ENCODE measurements at places on chromosomes 7 and 10. TPM values are rescaled to one million over a fixed set of nuclear protein-coding genes. Genes with fewer than 3 reads are reported as not detected.

The CALHM3 gene
- not detected for total RNA-seq

GRCh38 chr10:74418285-74418872 is 267.4 kb downstream of the ADK start:
- no peak for DNase-seq

GRCh38 chr7:154774303-154774969 is 228.5 kb downstream of the PAXIP1 start:
- no peak for DNase-seq

The RASSF4 gene
- total RNA-seq: 0.63 TPM

GRCh38 chr7:24334012-24334411 is 50.0 kb downstream of the NPY start:
- no peak for DNase-seq

DNA sequence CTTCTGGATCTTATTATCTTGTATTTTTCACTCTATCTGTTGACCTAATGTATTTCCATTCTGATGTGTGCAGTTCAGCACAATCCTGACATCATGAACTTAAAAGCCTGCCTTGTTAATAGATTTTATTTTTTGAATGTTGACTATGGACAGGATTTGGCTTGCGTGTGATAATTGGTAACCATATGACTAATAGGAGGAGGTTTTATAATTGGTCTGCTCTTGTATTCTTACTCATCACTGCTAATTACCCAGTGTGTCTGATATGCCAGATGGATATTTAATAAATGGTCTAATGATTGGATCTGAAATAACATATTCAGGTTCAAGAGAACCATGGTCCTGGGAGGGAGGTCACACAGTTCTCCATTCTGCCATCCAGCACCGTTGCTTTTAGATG is 45.9 kb downstream of the MTURN start:
- no peak for DNase-seq

DNA sequence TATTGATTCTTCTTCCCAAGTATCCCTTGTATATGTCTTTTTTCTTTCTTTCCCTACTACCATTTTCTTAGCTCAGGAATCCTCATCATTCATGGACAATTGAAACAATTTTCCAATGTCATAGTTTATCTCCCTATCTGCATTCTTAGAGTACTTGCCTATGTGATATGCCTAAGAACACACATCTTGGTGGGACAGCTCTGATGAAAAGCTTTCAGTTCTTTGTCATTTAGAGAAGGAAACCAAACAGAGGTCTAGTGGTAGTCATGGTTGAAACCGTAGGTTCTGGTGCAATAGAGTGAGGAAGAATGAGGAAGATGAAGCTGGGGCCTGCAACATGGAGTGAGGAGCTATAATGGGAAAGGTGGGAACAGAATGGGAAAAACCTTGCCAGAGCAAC is 28.2 kb downstream of the TDRD1 start:
- DNase-seq: no peak

DNA sequence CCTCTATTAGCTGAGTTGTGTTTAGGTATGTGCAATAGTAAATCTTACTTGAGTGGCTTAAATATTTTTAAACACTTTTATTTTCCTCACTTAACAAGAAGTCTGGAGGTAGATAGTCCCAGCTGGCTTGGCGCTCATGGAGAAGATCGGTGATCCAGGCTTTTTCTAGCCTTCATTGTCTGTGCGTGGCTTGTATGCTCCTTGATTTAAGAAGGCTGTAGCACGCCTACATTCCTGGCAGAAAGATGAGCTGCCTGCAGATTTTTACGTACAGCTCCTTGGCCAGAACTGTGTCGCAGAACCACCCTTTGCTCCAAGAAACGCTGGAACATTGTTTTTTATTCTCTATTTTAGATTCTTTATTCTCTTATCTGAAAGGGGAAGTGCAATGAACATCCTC is 284.1 kb downstream of the KIF20B start:
- DNase-seq: no peak

- no peak for DNase-seq
These were observed 68.1 kb downstream of the SVOPL start for GRCh38 chr7:138632826-138633602.

DNA sequence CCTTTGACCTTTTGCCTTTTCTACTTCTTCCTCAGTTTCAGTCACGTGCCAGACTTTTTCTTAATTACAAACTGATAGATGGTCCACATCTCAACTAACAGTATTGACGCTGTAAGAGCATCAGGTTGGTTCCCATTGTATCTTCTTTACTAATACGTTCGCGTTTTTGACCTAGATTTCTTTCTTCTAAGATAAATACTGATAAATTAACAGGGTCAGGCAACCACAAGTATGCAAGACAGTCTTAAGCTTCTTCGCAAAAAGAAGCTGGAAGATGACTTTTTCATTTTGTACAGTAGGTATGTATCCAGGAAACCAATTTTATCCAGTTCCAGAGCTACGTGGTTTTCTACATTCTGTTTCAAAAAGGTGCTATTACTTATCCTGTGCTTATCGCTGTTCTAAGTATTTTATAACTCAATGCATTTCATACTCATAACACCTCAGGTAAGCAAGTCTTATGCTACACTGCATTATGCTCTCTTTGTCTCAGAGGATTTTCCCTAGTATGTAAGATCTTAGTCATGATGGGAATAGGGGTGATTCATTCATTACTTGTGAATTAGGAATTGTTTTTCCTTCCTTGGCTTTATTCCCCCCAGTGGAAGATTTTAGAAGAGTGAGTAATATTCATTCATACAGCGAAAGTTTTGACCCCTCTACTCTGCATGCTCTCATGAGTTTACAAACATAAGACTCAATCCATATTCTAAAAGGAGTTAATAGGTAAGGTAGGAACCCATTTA is 955 bp downstream of the DUS4L start:
- DNase-seq: peak; percentile 21

The TAC1 gene
- total RNA-seq: not detected

GRCh38 chr10:101162677-101163076 is 31.6 kb downstream of the TLX1 start:
- DNase-seq: no peak

GRCh38 chr10:86306628-86307278 is 59.8 kb downstream of the GRID1 start:
- DNase-seq: peak; percentile 15

GRCh38 chr10:43237128-43237527 is 29.7 kb downstream of the RASGEF1A start:
- no peak for DNase-seq

The TMEM273 gene
- total RNA-seq: not detected

- no peak for DNase-seq
These were observed 141.0 kb downstream of the DKK1 start for GRCh38 chr10:52455098-52455497.

GRCh38 chr10:73932620-73933112 is 21.7 kb downstream of the PLAU start:
- DNase-seq: no peak

DNA sequence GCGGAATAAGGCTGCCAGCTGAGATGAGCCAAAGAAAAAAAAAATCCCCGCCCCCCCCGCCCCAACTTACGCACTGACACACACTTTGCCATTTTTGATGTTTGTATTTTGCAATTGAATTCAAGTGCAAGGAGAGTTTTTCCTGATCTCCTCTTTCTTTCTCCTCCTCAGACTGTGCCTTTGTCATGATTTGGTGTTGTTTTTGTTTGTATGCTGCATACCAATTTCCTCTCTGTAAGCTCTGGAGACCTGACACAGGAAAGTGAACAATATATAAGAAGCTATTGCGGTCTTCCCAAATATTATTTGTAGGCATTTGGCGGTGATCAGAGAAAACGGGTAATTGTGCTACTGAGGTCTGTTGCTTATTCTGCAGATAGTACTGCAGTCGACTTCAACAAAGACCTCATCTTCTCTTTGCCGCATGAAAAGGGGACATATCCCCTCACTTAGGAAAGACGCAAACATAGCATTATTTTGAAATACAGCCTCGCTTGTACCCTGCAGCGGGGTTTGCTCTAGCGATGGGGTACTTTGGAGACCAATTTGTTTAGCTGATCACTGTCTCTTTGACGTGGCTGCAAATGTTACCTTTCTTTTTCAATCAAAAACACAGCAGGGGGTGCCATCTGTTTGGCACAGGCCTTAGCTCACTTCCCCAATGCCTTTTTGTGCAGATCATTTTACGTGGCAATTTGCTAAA is 206.6 kb downstream of the SKAP2 start:
- no peak for DNase-seq

GRCh38 chr10:110681023-110681681 is 37.0 kb downstream of the RBM20 start:
- DNase-seq: peak; percentile 46

- DNase-seq: peak; percentile 41
These were observed 32.2 kb upstream of the GARS1 start for GRCh38 chr7:30562498-30562897.

The DNAH11 gene
- 0.40 TPM for total RNA-seq

DNA sequence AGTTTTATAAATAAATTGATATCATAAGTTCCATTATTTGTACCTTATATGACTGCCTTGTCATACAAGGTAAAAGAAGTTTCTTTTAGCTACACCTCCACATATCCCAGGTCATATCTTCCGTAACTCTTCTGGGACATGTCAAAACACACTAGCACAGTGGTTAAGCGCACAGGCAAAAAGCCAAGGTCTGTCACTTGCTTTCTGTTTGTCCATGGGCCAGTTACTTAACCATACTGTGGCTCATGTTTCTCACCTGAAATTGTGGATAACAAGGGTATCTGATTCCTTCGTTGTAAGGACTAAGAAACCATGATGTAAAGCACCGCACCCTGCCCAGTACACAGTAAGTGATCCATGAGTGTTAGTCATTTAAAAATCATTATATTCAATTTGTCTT is 56.2 kb downstream of the SEMA3D start:
- DNase-seq: no peak

The ATG9B gene
- total RNA-seq: 0.25 TPM

DNA sequence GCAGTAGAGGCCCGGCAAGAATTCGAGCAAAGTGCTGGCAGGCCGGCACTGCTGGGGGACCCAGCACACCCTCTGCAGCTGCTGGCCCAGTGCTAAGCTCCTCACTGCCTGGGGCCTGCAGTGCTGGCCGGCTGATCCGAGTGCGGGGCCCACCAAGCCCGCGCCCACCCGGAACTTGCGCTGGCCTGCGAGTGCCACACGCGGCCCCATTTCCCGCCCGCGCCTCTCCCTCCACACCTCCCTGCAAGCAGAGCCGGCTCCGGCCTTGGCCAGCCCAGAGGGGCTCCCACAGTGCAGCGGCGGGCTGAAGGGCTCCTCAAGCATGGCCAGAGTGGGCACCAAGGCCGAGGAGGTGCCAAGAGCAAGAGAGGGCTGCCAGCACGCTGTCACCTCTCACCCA is 3.1 kb downstream of the DYDC2 start:
- DNase-seq: no peak

The BLNK gene
- not detected for total RNA-seq

The NKX2-3 gene
- total RNA-seq: 0.25 TPM

DNA sequence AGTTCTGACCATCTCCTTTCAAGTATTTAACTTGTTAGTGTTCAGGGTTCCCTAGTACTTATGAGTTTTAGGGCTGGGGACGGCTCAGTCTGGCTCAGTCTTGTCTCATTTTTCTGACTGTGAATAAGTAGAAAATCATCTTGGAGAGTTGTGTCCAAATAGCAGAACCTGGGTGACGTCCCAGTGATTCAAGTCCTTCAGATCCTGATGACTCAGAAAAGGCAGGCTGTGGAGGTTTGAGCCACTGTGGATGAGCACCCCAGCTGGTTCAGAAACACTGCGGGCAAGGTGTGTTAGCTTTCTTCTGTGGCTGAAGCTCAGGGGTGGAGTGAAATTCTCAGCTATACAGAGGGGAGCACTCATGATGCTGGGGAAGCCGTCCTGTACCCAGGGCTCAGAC is 154.4 kb upstream of the NPY start:
- no peak for DNase-seq

The RTKN2 gene
- total RNA-seq: 4.0 TPM

DNA sequence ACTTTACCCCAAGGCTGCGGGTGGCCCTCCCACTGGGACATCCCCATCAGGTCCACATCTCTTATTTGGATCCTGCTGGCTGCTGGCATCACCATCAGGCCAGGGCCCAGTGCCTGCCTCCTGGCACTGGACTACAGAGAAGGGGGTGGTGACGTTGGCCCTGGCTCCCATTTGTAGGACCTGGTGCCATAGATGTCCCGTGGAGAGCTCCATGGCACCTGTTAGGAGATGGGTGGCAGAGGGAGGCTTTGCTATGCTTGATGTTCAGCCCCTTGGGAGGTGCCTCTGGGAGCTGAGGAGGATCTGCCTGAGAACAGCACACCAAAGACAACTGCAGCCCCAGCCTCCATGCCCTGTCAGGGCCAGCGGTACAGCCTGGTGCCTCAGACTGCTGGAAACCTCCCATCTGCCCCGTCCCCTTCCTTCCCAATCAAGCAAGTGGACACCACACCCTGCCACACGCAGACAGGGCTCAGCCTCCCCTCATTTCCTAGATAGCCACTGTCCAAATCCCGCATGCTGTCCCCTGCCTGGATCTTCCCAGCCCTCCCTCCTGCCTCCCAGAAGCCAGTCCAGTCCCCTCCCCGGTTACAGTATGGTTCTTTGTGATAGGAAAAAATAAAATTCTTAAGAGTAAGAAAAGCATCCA is 230.0 kb upstream of the GRB10 start:
- no peak for DNase-seq

The HOXA10 gene
- 9.8 TPM for total RNA-seq

The TFPI2 gene
- total RNA-seq: 998 TPM

DNA sequence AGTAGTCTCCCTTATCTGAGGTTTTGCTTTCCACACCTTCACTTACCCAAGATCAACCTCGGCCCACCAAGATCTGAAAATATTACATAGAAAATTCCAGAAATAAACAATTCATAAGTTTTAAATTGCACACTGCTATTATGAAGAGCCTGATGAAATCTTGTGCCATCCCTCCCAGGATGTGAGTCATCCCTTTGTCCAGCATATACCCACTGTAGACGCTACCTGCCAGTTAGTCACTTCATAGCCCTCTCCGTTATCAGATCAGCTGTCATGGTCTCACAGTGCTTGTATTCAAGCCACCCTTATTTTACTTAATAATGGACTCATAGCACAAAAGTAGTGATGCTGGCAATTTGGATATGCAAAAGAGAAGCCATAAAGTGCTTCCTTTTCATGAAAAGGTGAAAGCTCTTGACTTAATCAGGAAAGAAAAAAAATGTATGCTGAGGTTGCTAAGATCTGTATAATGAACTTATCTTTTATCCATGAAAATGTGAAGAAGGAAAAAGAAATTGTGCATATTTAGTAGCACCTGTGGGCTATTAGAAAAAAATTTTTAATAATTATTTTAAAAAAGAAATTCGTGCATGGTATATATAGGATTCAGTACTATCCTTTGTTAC is 9.8 kb upstream of the MRPS16 start:
- peak; percentile 90 for DNase-seq

The SRRM3 gene
- total RNA-seq: 2.9 TPM

DNA sequence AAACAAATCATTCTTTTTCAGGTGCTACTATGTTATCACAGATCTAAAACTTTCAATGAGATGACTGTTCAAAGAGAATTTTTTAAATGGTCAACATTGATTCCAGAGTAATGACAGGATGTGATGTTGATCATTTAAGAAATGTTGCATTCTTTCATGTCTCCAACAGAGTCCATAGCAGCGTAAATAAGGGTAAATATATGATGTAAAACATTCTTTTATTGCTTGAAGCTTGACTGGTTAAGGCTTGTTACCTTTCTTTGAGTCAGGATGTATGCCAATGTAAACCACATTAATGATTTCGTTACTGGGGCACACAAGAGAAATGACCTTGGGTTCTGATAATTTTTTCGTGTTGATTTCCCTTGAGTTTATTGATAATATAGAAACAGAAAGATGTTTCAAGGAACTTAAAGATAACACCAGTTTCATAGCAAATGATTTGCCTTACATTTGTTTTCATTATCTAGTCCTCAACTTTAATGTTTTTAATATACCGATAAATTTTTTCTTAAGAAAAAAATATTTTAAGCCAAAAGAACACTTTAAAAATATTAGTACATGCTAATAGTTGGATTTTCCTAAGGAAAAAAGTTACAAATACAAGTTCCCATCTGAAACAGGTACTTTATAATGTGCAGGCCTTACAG is 3.5 kb downstream of the STK17A start:
- DNase-seq: no peak

Measured in NCI-H460 (cell line).